Stimulated activated naive CD8-positive, alpha-beta T cell treated with anti-CD3 and anti-CD28 coated beads, Interleukin-15, amount 100 ng/mL, for 72 hours (primary cell): ENCODE measurements at places on chromosomes 16 and 17.

- no peak for DNase-seq
Observed at GRCh38 chr17:77407321-77408277, 266.8 kb downstream of the SEC14L1 start.

- DNase-seq = peak; percentile 43
Observed at GRCh38 chr16:82639666-82640336, 13.0 kb downstream of the CDH13 start.

- DNase-seq = no peak
Observed at GRCh38 chr17:51159604-51160003, 6.2 kb downstream of the NME1 start.

DNA sequence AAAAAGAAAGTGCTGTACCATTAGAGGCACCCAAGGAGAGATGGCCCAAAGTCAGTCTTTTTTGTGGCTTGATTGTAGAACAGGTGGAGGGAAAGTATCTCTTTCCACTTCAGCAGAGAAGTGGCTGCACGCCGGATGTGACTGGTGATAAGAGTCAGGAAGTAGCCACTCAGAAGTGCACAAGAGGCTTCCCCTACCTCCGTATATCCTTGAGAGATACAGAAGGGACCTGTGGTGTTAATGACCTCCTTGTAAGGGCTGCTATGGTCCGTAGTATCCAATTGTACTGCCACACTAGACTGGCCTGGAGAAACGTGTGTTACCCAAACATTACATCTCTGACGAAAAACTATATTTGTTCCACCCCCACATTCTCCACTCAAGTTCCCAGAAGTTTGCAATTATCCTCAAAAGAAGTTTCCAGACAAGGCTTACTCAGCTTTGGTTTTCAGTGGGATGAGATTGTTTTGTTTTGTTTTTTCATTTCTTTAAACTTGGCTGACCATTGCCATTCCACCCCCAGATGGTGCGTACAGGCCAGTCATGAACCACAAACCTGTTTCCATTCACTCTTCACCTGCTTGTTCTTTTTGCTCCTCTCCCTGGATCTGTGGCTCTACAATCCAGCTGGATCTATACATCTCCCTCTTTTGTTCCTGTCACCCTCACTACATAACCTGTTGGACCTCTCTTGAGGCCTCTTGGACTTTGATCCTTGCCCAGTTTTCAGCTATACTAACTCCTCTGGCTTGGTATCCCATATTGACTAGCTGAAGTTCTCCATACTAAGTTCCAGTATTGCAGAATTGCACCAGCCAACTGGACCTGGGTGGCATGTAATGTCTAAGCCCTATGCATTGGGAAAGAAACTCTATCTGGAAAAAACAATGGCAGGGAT lies 20.7 kb upstream of the MED13 start:
- DNase-seq = no peak

- no peak for DNase-seq
Observed at GRCh38 chr16:80618862-80619648, 78.3 kb downstream of the DYNLRB2 start.

DNA sequence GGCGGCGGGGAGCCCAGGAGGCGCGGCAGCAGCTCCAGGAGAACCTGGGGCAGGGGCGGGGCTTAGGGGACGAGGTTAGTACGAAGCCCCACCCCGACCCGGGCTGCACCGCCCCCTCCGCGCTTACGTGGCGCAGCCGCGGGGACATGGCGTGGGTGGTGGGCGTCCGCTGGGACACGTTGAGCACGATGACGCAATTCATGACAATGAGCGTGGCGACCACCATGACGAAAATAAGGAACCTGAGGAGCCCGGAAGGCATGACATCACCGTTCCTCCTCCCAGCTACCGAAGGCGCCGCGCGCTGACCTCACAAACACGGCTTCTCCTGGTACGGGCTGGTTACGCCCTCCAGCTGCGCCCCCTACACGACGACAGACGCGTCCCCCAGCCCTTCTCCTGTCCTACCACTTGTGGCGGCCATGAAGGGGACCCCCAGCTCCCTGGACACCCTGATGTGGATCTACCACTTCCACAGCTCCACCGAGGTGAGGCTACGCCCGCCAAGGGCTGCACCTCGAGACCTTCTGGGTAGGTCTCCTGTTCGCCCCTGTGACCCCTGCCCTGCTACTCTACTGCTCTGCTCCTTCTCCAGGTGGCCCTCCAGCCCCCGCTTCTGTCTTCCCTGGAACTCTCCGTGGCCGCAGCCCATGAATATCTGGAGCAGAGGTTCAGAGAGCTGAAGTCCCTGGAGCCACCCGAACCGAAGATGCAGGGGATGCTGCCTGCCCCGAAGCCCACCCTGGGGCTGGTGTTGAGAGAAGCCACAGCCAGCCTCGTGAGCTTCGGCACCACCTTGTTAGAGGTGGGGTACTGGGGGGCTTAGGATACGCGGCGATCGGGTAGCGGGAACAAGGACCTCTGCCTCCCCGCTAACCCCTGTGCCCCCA lies at the start of gene C17orf107:
C17orf107 (plus strand) TSS at position 196 of the 890 bp plus-strand sequence; CDS start at position 423, 227 bp downstream.
- DNase-seq = peak; percentile 96

DNA sequence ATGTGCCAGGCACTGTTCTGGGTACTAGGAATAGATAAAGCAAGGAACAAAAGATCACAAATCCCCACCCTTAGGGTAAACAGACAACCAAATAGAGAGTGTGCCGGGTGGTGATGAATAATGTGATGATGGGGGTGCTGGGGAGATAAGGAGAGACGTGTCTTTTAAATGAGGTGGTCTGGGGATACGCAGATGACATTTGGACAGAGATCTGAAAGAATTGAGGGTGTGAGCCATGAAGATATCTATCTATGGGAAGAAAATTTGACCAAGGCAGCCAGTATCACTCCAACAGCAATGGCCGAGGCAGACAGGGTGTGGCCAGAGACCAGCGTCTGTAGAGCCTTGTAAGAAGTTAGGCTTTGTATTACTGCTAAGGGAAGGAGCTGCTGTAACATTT lies 165.3 kb downstream of the MRTFB start:
- DNase-seq = no peak

- DNase-seq = no peak
Observed at GRCh38 chr17:55580596-55581133, 69.4 kb upstream of the SMIM36 start.

- no peak for DNase-seq
Observed at GRCh38 chr17:70886648-70887047, 717.3 kb downstream of the KCNJ2 start.

- DNase-seq = no peak
Observed at GRCh38 chr17:39246274-39246673, 20.5 kb upstream of the STAC2 start.

- no peak for DNase-seq
Observed at GRCh38 chr16:81740169-81740568, 38.9 kb upstream of the PLCG2 start.

DNA sequence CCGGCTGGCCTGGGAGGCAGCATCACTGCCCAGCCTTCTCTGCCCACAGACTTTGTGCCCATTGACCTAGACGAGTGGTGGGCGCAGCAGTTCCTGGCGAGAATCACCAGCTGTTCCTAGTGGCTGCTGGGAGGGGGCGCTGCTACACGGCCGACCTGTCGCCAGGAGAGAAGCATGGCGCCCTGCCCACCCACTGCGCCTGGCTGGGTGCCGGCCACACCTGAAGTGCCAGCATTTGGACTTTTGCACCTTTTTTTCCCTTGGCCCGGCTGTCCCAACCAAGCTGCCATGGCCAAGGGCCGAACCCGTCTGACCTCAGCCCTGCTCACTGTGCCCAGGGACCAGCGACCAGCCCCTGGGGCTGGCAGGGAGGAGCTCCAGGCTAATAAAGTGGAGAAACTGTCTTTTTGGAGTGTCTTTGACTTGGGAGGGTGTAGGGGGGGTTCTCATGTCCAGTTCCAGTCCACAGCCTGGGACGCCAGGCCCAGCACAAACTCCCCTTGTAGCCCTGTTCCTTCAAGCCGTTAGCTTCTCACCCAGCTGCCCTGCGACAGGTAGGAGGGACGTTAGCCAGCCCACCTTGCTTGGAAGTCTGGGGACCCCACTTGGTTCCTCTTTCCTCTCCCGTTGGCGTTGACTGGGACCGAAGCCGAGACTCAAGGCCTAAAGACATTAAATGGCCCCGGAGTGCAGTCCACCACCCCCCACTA lies 939 bp upstream of the WDR90 start:
- peak; percentile 57 for DNase-seq

GRCh38 chr17:82674656-82675475 lies 23.6 kb downstream of the RAB40B start:
- DNase-seq = no peak

GRCh38 chr17:19978209-19978802 lies 678 bp upstream of the AKAP10 start:
- DNase-seq = peak; percentile 44

GRCh38 chr17:7703584-7704479 lies 1.2 kb upstream of the EFNB3 start:
- no peak for DNase-seq

GRCh38 chr16:72991211-72991610 lies 56.7 kb downstream of the ZFHX3 start:
- DNase-seq = no peak

- peak; percentile 86 for DNase-seq
Observed at GRCh38 chr17:35119370-35120165, at the start of gene RAD51D. Gene RAD51D (minus strand): TSS chr17:35119860. CDS start chr17:35119613, 247 bp downstream.

- DNase-seq = no peak
Observed at GRCh38 chr16:28821874-28822519, 802 bp upstream of the ATXN2L start.

- no peak for DNase-seq
Observed at GRCh38 chr16:90057738-90058173, 19.4 kb downstream of the PRDM7 start.

- no peak for DNase-seq
Observed at GRCh38 chr16:70561623-70562022, 38.0 kb downstream of the SF3B3 start.

GRCh38 chr16:66658143-66658859 lies 38.2 kb downstream of the CMTM4 start:
- DNase-seq = no peak

- DNase-seq = no peak
Observed at GRCh38 chr17:21301593-21302550, 17.4 kb downstream of the MAP2K3 start.

DNA sequence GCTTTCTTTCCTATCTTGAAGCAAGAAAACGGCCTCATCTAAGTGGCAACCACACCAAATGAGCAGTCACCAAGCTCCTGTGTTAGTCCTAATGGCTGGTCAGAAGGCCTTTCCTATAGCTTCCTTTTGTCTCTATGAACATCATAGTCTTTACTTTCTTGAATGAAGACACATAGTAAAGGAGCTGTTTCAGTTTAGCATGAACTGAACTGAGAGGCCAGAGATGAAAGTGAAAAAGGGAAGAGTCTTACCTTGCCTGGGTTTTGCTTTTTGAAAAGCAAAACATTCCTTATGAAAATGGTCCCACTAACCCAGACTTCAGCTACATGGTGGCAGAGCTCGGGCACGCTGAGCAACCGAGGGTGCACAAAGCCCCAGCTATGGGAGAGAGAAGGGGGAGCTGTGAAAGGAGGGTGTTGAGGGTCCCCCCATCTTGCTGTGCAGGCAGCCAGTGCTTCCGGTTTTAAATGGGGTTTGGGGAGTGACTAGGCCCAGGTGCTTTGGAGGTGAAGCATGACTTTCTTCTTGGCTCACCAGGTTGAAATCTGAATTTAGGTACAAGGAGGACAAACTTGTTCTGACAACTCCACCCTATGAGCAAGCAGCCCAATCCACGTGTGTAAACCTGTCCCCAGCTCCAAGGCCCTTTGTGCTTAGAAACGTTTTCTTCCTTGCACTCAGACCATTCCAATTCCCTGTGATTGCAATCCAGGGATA lies 9.1 kb upstream of the PSMC3IP start:
- DNase-seq = no peak

- no peak for DNase-seq
Observed at GRCh38 chr17:33234930-33235685, 58.0 kb downstream of the ASIC2 start.

GRCh38 chr16:78743556-78743955 lies 644.1 kb downstream of the WWOX start:
- DNase-seq = no peak

DNA sequence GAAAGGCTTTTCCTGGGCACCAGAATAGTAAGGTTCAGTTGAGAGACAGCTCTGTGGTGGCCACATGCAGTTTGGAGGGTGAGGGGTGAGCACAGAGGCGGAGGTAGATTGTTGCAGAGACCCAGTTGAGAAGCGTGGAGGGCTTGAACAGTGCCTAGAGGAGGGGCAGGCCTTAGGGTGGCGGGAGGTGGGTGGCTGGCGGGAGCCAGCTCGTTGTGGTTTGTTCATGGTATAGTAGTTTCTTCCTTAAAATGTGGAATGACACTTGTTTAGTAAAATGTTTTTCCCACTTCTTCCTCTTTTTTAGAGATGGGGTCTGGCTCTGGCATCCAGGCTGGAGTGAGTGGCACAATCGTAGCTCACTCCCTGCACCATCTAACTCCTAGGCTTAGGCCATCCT lies 14.2 kb downstream of the USP10 start:
- DNase-seq = no peak

- DNase-seq = no peak
Observed at GRCh38 chr17:67157732-67158639, 87.0 kb downstream of the HELZ start.

DNA sequence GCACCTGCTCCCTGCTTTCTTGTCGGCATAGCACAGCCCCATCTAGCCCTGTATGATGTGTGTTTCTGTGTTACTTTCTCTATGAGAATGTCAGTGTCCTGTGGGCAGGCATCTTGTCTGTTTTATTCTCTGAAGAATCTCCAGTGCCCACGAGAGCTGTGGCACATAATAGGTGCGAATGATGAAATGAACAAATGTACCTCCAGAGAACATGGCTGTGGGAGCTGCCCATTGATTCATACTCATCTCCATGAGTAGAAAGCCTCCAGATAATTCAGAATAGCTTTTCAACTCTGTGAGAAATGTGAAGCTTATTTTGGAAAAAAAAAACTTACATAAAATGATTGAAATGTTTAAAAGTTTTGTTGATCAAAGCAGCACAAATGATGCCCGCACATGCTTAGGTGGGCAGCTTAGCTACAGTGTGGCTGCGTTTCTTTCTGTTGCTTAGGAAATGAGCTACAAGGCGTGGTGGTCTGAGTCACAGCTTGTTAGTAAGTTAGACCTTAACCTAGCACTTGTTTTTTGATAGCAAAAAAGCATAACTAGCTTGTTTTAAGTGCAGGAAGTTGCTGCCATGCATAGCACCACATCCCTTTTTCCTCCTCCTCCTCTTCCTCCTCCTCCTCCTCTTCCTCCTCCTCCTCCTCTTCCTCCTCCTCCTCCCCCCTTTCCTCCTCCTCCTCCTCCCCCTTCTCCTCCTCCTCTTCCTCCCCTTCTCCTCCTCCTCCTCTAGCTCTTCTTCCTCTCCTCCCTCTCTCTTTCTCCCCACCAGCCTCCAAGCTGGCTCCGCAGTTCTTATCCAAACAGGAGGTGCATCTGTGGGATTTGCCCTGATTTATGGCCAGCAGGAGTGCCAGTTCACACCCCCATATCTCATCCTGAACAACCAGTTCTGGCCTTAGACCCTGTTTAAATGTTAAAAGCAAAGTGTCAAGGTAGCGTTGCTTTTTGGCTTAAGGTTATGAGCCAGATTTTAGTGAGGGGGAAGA lies 221.5 kb downstream of the IRF8 start:
- no peak for DNase-seq
